Myocyte (in vitro differentiated cells): ENCODE measurements at places on chromosomes 7 and 10. TPM values are rescaled to one million over a fixed set of nuclear protein-coding genes. Genes with fewer than 3 reads are reported as not detected.
A peak's percentile ranks its signal among the peaks of the same experiment; 100 is the strongest.

GRCh38 chr10:128003521-128003920, 96.6 kb downstream of the PTPRE start:
- no peak for DNase-seq

- no peak for DNase-seq
Observed at GRCh38 chr10:91378061-91378460, 32.1 kb upstream of the HECTD2 start.

GRCh38 chr7:25636168-25636567, 407.9 kb upstream of the NPVF start:
- DNase-seq, result peak; percentile 33

DNA sequence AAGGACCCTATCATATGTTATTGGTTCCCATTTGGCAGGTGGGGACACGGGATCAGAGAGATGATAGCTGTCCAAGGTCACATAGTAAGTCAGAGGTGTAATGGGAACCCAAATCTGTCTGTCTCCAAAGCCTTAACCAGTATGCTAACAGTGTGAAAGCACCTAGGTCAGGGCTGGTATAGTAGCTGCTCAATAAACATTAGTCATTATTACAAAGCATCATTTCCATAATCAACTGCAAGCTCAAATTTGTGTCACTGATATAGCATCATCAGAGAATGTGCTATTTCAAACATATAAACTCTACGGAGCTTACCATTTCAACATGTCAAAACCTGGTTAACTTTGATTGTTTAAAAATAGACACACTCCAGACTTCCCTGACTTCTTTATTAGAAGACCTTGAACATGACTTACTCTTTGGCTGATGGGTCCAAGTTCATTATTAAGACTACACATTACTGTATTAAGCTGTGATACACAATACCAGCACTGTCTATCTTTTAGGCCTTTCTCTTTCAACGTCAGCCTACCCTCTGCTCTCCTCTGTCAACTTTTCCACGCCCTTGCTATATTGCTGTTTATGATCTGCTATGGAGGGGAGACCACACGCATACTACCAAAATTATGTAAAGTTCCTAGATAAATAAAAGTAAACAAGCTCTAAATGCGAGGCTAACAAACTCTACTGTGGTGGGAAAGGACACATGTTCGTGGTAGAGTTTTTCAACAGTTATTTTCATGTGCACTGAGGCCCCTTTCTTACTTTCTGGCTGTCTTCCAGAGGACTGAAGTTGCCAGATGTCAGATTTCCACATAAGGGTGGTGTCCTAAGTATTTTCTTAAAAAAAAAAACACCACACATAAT, 33.6 kb downstream of the DNMBP start:
- DNase-seq, result peak; percentile 73

- DNase-seq, result no peak
Observed at GRCh38 chr7:16727736-16728135, 25.8 kb upstream of the TSPAN13 start.

DNA sequence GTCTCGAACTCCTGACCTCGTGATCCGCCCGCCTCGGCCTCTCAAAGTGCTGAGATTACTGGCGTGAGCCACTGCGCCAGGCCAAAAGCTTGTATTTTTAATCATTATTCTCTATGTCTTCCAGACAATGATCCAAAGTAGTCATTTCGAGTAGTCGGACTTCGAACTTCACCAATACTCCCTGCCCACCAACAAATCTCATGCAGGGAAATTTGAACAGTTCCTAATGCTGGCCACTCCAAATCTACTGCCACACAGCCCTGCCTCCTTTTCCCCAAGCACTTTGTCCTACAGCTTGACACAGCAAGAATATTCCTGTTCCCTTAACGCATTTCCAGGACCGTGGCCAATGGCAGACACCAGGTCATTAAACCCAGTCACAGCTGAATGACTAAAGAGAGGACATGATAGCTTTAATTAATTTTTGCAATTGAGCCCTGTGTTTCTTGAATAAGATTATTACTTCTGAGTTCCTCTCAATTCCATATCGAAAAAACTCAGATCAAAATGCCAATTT, 142.3 kb upstream of the NRP1 start:
- DNase-seq, result no peak

DNA sequence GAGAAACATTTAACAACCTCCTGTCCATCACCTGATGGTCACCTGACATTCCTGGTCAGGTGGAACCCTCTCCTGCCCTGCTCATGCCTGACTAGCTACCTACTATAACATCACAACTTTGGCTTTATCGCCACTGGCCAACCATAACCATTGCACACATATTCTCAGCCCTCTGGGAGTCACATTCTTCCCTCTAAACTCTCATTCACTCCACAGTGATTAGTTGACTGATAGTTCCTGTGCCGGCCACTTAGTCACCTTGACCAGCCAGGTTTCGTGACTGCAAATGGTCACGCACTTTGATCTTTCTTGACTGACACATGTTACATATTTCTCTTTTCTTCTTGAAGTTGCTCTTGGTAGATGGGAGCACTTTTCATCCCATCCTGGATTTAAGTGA, 50.1 kb downstream of the GNAI1 start:
- no peak for DNase-seq

GRCh38 chr7:11648980-11649379, 183.0 kb downstream of the THSD7A start:
- no peak for DNase-seq

- no peak for DNase-seq
Observed at GRCh38 chr10:21347043-21347784, 178.3 kb downstream of the SKIDA1 start.

DNA sequence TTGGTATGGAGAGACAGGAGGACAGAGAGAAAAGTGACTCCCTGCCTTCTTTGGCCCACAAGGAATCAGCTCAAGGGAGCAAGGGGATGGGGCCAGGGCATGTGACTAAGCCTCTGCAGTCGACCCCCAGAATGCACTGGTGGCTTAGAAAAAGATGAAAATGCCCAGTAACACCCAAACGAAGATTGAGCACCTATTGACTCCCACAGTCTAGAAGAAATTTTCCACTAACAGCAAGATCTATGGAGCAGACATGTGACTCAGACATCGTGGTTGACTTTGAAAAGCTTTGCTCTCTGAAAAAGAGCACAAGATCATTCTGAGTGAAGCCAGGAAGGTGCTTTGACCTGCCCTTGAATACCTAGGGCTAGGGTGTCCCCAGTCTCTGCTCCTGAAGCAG, 586.0 kb downstream of the CALN1 start:
- no peak for DNase-seq

GRCh38 chr7:101173752-101174244, 6.3 kb downstream of the NAT16 start:
- DNase-seq, result peak; percentile 47

DNA sequence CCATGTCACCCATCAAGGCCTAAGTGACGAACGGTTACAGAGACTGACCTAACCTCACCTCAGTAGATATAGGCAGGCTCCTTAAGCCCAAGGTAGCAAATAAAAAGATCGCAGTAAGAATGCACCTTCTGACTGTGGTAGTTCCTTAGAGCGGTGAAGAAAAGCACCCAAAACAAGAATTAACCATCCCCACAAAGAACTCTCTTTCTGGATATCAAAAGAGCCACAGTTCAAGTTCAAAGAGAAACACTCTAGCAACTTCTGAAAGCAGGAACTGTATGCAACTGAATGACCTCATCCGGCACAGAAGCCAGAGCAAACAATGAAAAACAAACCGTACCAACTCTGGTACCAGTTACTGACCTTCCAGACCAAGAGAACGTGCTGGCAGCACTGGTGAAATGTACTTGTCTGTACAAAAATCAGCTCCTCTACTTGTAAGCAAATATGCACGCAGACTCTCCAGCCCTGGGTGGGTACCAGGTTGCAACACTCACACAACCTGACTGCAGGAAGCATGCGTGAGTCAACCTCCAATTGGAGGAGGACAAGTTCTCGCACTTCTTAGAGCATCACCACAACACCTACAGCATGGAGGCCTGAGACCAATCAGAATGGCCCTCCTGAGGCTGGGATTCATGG, 202.7 kb downstream of the FAM107B start:
- no peak for DNase-seq

GRCh38 chr10:122864901-122865300, 14.5 kb downstream of the FAM24B start:
- DNase-seq, result no peak

DNA sequence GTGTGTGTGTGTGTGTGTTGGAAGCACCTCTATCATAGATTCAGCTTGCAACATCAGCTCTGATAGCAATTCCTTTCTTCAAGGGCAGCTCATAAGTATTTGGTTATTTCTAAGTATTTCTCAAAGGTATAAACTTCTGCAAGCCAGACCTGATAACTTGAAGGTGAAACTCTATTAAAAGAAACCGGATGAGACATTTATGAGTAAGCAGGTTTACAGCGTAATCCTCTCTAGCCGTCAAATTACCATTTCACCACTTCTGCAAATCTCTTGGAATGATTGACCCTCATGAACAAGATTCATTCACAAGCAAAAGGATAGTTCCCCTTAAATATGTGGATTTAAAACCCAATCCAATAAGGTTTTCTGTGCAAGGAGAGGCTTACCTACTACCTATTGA, 23.1 kb downstream of the PDE1C start:
- no peak for DNase-seq

DNA sequence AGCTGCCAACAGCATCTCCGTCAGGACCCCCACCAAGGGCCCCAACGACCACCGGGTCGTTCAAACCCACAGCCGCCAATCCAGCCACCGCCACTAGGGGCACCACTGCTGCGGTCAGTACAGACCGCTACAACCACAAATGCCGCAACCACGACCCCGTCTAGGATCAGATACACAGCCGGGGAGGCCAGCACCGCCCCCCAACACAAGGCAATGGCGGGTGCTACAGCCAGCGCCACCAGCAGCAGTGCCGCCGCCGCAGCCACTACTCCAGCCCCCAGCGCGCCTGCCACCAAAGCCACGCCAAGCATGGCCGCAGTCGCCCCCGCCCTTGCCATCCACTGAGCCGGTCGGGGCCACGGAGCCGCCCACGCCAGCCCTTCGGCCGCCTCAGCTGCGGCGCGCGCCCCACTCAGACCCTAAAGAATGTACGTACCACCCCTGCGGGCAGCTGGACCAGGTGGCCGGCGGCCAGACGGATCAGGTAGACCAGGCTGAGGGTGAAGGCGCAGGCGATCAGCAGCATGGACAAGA, 473 bp downstream of the CYP51A1 start:
- peak; percentile 74 for DNase-seq

DNA sequence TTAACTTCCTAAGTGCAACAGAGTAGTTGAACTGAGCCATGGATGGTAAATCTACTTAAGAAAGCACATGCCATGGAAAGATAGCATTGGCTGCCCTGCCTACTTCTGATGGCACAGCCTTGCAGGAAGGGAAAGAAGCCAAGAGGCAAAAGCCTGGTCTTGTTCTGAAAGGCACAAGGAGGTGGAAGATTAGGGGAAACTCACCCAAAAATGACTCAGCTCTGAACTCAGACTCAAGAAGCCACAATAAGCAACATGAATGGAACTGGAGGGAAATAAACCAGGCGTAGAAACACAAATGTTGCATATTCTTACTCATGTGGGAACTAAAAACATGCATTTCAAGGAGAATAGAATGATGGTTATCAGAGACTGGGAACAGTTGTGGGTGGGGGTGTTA, 20.8 kb upstream of the ALOX5 start:
- DNase-seq, result peak; percentile 14

GRCh38 chr10:28668363-28669226, 8.7 kb upstream of the BAMBI start:
- no peak for DNase-seq

- DNase-seq, result peak; percentile 96
Observed at GRCh38 chr10:129963641-129964501, at the start of gene EBF3. Gene EBF3, minus strand, starts transcription at chr10:129964274. Its CDS starts 506 bp downstream, at chr10:129963768.

DNA sequence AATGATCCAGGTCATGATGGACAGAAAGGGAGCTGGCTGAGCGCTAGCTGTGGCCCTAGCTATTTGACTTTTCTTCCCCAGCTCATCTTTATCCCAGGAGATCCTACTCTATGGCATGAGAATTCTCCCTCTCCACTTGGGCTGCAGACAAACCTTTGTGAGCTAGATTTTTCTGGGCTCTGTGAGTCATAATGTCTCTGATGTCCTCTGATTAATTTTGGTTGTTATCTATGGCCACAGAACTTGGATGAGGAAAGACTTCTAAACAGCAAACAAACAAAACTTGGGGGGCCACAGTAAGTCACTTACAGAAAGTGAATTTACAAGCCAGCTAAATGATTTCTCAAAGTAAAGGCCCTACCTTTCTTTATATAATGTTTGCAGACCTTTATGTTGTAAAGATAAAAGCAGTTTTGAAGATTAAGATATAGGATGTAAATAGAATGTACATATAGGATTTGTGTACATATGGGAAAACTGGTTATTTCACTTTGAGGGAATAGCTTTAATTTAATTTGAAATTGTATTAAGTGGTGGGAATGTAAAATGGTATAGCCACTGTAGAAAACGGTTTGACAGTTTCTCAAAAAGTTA, 10.4 kb downstream of the ABLIM1 start:
- DNase-seq, result peak; percentile 50

GRCh38 chr10:30185341-30185740, 126.0 kb upstream of the JCAD start:
- DNase-seq, result no peak

- DNase-seq, result no peak
Observed at GRCh38 chr10:74898201-74898976, 72.0 kb downstream of the KAT6B start.

- peak; percentile 63 for DNase-seq
Observed at GRCh38 chr7:50792342-50793119, 9.8 kb upstream of the GRB10 start.

DNA sequence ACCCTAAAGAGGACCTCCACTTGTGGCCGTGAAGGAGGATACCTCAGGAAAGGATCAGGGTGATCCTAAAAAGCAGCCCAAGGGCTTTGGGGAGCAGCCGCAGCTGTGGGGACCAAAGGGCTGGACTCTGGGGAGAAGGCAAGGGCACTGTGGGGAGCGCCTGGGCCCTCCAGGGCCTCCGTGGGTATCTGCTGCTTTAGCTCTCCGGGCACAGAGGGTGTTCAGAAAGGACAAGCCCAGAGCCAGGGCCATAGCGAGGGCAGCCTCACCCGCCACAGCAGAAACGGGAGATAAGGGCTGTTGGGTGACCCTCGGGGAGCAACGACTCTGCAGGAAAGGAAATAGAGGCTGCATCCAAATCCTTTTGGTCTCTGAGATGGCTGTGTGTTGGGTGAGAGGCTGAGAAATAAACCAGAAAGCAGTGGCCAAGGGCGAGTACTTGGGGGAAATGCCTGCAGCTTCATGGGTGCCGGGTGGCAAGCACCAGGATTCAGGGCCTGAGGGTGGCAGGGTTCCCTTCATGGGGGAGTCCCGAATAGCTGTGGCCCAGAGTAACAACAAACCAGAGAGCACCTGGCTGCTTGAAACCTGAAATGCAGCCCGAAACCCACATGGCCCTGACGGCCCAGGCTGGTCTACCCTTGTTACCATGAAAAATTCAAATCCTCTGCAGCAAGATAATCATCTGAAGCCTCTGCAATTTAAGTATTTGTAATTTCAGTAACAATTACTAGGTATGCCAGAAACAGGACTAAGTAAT, 95.2 kb downstream of the VIPR2 start:
- DNase-seq, result no peak

The SPDYE2B gene
- not detected in 2 replicates for total RNA-seq

The PON1 gene
- not detected in 2 replicates for total RNA-seq

The FOXP2 gene
- total RNA-seq, result 0.64 and 1.8 TPM in 2 replicates

The CDK5 gene
- total RNA-seq, result 34.0 TPM in 2 replicates

The TIMM23B gene
- total RNA-seq, result 16.2 and 19.7 TPM in 2 replicates

The FXYD4 gene
- total RNA-seq, result 1.8 and 6.1 TPM in 2 replicates

The OGDHL gene
- total RNA-seq, result 0.05 and 0.16 TPM in 2 replicates

The AKR1E2 gene
- total RNA-seq, result not detected in 2 replicates

The ZCCHC24 gene
- total RNA-seq, result 14.1 and 21.1 TPM in 2 replicates

The ADAM8 gene
- total RNA-seq, result 1.5 and 2.0 TPM in 2 replicates

The ERCC6 gene
- total RNA-seq, result 11.2 and 11.8 TPM in 2 replicates

The HTR7 gene
- 4.2 and 18.2 TPM in 2 replicates for total RNA-seq
